A549 (cell line): ENCODE measurements at places on chromosomes 13 and 19. TPM values are rescaled to one million over a fixed set of nuclear protein-coding genes. Genes with fewer than 3 reads are reported as not detected.

DNA sequence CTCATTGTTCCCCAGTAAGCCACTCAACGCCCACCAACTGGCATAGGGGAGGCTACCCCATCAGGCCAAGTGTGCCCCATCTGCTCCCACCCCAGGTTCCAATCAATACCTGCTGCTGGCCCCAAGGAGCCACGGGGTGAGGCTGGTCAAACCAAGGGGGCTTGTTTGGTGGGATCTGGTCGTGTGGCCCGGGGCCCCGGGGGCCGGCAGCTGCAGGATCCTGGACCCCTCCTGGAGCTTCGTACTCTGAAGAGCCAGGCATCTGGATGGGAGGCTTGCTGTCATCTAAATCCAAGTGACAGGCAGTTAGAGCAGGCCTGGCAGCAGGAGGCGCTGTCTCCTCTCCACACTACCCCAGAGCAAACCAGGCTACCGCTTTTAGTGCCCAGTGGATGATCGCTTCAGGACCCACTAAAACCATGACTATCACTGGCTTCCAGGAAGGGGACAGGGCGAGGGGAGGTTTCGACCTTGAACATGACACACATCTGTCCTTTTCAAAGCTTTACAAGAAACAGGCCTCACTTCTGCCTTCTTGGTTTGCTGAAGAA is 14.2 kb downstream of the CHERP start:
- no peak for DNase-seq

DNA sequence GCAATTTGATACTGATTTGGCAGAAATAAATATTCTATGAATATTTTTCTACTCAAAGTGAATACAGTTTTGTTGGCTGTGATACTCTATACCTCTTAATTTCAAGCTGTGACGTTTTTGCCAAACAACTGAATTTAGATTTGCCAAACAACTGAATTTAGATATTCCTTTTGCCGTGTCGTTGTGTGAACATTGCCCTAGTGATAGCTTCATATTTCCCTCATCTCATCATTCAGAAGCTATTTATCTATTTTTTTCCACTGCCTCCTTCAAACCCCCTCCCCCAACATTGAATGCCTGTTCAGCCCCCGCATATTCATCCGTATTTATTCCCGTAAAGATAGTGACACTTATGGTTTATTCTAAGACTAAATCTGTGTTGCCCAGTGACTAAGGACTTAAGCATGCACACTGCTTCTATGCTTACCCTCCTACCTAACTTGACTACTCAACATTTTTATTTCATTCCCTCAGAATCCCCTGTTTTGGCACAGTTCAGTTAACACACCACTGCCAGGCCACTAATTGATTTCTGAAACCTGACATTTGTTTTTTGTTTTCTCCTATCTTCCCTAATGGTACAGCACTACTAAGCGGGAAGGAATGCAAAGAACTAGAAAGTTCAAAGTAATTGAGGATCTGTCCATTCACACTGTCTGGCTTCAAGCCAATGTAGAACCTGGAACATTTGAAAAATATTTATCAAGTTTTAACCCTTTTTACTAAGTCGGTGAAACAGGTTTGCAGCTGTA is 2.8 kb upstream of the KLF5 start:
- peak; percentile 76 for DNase-seq

DNA sequence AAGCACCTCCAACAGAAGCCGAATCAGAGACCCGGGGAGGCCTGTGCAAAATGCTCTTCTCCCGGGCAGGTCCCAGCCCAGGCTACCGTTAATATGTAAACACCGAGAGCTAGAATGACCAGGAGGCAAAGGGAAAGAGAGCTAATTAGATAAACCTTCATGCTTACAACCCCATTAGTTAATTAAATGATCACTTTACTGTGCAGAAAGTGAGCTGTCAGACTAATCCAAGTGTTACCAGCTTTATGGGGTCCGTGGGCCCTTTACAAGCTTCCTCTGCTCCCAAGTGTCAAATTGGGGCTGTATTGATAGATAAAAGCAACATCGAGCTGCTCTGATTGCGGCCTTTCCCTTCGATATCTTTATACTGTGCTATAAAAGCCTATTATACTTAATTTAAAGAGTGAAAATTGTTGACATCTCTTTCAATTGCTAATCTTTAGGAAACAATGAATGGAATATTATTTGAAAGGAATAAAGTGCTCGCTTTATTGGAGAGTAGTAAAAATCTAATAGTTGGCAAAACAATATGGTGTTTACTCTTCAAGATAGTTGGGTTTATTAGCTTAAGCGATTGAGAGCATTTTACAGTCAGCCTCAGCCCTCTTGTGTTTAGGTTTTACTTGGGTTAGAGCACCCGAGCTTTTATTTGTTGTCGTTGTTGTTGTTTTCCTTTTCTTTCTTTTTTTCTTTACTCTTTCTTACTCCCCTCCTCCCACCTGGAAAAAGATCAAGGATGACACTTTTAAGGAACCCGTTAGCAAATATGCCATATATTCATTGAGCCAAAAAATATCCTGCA is 189.3 kb upstream of the GPR12 start:
- DNase-seq: no peak

ZNF850 gene
- 1.3 to 1.9 TPM (median 1.5 TPM) in 3 replicates for polyA plus RNA-seq

LENG1 gene
- polyA plus RNA-seq: 11.1 to 13.9 TPM (median 13.8 TPM) in 3 replicates

ATP4B gene
- polyA plus RNA-seq: not detected in 3 replicates

GRCh38 chr19:40614622-40615411 is 13.6 kb downstream of the LTBP4 start:
- no peak for DNase-seq
